Common myeloid progenitor, CD34-positive (primary cell): ENCODE measurements at places on chromosomes 5 and 9.

DNA sequence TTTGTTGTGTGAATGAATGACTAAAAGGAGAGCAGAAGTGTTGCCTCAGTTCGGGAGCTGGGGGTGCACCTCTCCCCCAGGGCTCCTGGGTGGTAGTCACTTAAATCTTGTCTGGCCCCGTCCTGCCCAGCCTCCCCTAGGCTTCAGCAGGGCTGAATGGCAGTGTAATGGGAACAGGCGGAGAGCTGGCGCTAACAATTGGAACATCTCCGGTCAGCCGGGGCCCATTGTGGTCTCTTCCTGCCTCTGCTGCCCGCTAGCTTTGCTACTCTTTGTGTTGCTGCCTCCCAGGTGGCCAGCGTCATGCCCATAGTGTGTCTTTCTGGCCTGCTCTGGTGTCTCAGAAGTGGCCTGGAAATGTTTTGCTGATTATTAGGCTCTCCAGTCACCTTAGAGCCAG, 62.3 kb downstream of the RGS3 start:
- no peak for DNase-seq

DNA sequence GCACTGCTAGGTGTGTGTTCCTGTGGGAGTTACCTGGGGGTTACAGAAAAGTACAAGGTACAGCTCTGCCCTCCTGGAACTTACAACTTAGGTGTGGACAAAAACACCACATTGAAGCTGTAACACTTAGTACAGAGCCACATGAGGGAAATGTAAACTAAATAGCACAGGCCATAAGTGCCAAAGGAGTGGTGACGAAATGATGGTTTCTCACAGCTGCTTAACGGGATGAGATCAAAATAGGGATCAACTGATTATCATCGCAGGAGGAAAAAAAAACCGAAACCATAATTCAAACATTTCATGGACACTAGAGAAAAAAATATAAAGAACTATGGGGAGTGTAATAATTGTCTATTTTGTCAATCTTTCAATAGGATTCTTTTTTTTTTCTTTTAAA, 5.9 kb downstream of the LIX1 start:
- DNase-seq = no peak

DNA sequence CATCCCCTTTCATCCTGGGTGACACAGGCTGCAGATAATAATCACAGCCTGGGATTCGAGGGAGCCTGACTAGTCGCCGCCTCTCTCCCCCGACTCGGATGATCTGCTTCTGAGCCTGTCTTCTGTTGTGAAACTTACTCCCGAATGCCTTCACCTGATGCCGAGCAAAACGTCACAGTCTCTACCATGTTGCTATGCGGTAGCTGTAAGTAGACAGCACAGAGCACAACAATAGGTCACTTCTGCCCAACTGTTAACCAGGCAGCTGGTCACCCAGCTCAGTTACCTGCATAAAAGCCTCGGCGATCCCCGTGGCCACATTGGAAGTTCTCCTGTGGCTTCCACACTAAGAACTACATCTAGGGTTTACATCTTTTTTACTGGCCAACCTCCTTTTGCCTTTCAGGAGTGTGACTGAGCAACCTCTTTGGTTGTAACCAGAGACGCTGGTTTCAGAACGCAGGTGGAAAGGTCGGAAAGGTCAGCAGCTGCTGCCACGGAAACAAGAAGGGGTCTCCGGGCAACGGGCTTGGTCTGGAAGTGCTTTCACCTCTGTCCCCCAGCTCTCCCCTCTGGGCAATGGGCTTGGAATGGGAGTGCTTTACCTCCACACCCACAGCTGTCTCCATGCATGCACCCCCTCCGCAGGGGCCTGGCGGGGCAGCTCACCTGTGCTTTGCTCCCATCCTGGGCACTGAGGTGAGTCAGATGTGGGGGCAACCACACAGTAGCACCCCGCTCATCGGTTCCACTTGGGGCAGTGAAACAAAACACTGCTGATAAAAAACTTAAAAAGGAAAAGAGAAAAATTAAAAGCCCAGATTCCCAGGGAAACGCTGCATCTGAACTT, 7.6 kb upstream of the PPP1R26 start:
- DNase-seq = no peak

- no peak for DNase-seq
These were observed 319.5 kb downstream of the ADGRV1 start for GRCh38 chr5:90878081-90878480.

- DNase-seq = peak; percentile 83
These were observed 506.0 kb upstream of the CDH10 start for GRCh38 chr5:25150819-25151218.

DNA sequence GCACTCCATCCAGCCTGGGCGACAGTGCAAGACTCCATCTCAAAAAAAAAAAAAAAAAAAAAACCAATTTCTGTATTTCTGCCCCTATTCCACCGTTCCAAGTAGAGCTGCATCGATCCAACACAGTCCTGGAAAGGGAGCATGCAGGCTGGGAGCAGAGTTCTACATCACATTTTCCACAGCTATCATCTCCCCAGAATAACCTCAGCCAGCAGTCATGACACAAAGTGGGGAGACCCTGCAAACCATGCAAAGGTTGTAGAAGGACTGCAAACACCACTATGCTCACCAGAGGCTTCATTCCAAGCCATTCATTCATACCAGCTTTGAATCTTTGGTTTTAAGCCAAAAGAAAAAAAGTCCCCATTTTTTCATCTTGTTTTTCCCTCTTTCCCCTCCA, 20.8 kb upstream of the ZNF354A start:
- no peak for DNase-seq
